ENCODE measurements at places on chromosomes 7 and 10. TPM values are rescaled to one million over a fixed set of nuclear protein-coding genes. Genes with fewer than 3 reads are reported as not detected.
A peak's percentile ranks its signal among the peaks of the same experiment; 100 is the strongest.

GRCh38 chr7:1302936-1303335 lies 70.3 kb downstream of the UNCX start:
- no peak overlapping the region for H3K4me3 ChIP-seq
- H3K27me3 ChIP-seq, result peaks cover 10% of the 10 kb centered on the region
- no peak overlapping the region for H3K27ac ChIP-seq
- no peaks in the 10 kb centered on the region for H3K36me3 ChIP-seq
- DNase-seq, result no peak
- H3K4me1 ChIP-seq, result no peaks in the 10 kb centered on the region

- H3K27me3 ChIP-seq, result peaks cover 35% of the 10 kb centered on the region
- H3K4me3 ChIP-seq, result no peak overlapping the region
- no peak overlapping the region for H3K27ac ChIP-seq
- no peak for DNase-seq
- H3K4me1 ChIP-seq, result peaks cover 6% of the 10 kb centered on the region
- H3K36me3 ChIP-seq, result no peaks in the 10 kb centered on the region
Observed at GRCh38 chr7:33072471-33072870, 9.9 kb upstream of the NT5C3A start.

DNA sequence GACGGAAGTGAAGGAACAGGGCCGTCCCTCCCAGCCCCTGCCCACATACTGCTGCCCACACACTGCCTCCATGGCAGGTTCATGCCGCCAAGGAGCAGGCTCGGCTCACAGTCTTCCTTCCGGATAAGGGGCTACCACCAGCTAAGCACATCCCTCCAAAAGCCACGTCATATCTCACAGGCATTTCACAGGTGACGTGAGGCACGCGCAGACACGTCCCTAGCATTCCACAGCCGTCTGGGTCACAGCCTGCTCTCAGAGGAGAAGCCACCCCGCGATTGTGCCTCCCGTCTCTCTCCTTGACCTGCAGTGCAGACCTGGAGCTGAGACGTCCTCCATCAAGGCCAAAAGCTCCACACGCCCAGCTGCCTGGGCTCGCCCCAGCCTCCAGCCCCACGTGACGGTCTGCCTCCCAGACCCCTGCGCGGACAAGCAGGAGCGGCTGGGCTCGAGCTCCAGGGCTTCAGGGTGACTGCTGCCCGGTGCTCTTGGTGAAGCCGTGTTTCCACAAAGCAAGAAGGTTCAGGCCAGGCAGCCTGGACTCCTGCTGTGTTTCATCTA lies 114.0 kb downstream of the MAD1L1 start:
- no peak overlapping the region for H3K27ac ChIP-seq
- no peaks in the 10 kb centered on the region for H3K27me3 ChIP-seq
- no peak overlapping the region for H3K4me3 ChIP-seq

DNA sequence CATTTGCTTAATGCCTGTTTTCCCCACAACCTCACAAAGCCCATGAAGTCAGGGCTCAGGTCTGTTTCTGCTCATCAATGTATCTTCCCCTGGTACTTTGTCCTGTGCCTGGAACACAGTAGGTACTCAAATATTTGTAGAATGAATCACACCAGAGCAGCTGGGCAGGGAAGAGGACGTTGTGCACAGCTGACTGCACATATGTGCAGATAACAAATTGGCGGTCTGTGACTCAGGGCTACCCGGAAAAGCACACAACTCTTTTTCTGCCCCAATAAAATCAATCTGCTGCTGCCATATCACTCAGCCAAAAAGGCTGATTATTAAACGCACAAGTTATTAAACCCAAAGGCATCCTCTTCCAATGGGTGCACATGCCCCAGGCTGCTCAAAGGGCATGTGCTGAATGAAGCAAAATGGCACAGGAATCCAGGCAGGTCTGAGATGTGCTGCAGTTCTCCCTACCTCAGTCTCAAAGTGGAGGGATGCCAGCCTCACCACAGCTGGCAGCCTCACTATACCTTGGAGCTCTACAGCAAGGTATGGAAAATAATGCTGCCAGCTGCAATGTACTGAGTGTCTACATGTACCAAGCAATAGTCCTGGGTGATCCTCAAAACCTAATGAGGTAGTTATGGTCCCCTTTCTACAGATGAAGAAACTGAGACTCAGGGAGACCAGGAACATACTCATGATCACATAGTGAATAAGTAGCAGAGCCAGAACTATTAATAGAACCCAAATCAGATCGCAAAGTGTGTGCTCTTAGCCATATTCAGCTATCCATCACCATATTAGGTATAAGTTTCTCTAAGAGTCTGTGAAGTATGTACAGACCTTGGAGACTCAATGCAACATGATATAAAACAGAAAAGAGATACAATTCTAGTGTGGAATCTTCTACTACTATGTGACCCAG lies 43.4 kb downstream of the SORBS1 start:
- no peaks in the 10 kb centered on the region for H3K36me3 ChIP-seq
- H3K4me1 ChIP-seq, result no peaks in the 10 kb centered on the region
- H3K4me3 ChIP-seq, result no peak overlapping the region
- no peak for DNase-seq
- H3K27me3 ChIP-seq, result no peaks in the 10 kb centered on the region

DNA sequence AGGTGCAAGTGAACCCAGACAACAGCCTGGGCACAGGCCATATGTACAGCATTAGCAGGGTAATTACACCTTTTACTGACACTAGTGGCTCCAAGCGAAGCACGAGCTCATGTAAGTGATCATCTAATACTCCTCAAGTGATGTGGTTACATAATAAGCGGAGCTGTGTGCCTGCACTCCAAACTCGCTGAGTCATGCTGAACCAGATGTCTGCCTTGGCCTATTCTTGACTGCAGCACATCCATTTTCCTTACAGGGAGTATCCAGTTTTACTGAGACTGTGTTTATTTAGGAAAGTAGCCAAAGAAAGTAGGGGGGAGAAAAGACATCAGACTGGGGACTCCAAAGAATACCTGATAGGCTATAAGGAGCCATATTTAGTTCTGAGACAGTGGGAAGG lies 90.1 kb downstream of the GRM3 start:
- no peak overlapping the region for H3K4me3 ChIP-seq
- no peak for DNase-seq
- no peaks in the 10 kb centered on the region for H3K4me1 ChIP-seq
- H3K27me3 ChIP-seq, result no peaks in the 10 kb centered on the region

- H3K27me3 ChIP-seq, result peaks cover 6% of the 10 kb centered on the region
- no peak for DNase-seq
- H3K4me1 ChIP-seq, result peaks cover 9% of the 10 kb centered on the region
- H3K27ac ChIP-seq, result no peak overlapping the region
Observed at GRCh38 chr10:62866941-62867340, 50.8 kb upstream of the EGR2 start.

- H3K36me3 ChIP-seq, result no peaks in the 10 kb centered on the region
- no peak overlapping the region for H3K4me3 ChIP-seq
- H3K4me1 ChIP-seq, result no peaks in the 10 kb centered on the region
- H3K27me3 ChIP-seq, result no peaks in the 10 kb centered on the region
Observed at GRCh38 chr10:85492684-85493083, 873.9 kb downstream of the GRID1 start.

- no peak for DNase-seq
- H3K27ac ChIP-seq, result no peak overlapping the region
- H3K27me3 ChIP-seq, result no peaks in the 10 kb centered on the region
- no peaks in the 10 kb centered on the region for H3K36me3 ChIP-seq
- H3K4me1 ChIP-seq, result peaks cover 3% of the 10 kb centered on the region
- no peak overlapping the region for H3K4me3 ChIP-seq
Observed at GRCh38 chr7:30206491-30206890, 71.7 kb downstream of the MTURN start.

- no peak overlapping the region for H3K4me3 ChIP-seq
- DNase-seq, result no peak
- no peak overlapping the region for H3K27ac ChIP-seq
Observed at GRCh38 chr7:87047-87446, 105.3 kb upstream of the FAM20C start.

DNA sequence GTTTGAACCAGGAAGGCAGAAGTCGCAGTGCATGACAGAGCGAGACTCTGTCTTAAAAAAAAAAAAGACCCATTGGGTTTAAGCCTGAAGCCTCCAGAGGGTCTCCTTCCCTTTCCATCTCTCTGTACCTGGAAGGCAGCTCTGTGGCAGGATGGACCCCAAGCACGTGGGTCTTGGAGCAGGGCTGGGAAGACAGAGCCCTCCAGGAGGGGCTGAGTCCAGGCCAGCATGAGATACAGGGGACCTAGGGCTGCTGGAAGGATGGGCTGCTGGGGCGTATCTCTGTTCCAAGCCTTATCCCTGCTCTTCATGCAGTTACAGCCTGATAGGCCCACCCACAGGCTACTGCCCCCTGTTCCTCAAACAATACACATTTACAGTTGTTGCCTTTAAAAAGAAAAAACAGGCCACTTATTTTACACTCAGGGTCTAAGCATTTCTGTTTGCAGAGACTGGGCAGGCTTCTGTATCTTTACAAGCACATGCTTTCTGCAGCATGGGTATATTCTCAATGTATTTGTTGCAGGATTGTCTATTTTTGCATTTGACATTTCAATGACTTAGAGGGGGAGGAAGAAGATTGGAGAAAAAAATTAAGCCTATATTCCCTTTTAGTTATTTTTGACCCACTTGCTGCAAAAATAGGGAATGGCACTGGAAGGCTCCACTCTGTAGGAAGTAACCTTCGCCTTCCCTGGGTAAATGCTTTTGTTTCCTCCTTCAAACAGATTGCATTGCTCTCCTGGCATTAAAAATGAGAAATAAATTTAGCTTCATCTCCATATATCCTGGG lies 60.1 kb downstream of the FAM171A1 start:
- DNase-seq, result no peak
- H3K27ac ChIP-seq, result no peak overlapping the region
- peaks cover 5% of the 10 kb centered on the region for H3K27me3 ChIP-seq
- H3K4me3 ChIP-seq, result no peak overlapping the region
- peaks cover 4% of the 10 kb centered on the region for H3K4me1 ChIP-seq

DNA sequence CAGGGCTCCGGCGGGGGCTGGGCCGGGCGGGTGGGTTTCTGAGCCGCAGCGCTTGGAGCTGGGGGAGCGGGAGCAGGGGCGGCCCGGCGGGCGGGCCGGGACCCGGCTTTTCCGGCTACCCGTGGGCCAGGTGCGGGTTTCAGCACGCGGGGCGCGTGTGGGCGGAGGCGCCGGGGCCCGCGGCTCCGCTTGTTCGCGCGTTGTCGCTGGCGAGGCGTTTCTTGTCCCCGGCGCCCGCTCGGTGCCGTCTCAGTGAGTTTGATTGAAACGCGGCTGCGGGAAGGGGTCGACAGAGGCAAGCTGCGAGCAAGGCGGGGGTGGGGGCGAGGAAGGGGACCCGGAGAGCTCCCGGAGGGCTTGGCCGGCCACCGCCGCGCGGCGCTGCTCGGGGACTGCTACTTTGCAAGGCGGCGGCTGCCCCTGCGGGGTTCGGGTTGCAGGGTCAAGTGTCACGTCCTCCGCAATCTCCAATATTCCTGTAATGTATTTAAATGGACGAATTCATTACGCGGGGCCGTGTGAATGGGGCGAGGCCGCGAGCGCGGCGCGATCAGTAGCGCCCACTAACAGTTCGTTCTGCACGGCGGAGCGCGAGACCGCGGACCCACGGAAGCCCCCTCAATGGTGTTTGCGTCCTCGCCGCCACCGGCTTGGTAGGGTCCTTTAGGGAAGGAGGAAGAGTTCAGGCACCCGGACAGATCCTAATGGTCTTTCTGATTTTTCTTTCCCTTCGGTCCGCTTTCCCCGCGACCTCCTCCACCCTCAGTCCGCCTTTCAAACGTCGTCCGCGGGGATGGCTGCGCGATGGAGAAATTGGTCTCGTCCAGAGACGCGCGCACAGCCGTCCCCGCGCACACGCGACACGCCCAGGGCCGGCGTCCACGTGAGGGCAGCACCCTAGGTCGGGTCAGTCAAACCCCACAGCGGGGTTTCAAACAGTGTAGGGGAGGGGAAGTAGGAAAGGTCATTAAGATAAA lies 76.9 kb downstream of the INSIG1 start:
- DNase-seq, result no peak
- H3K4me1 ChIP-seq, result peaks cover 32% of the 10 kb centered on the region
- peak overlapping the region; percentile 67 for H3K4me3 ChIP-seq
- H3K36me3 ChIP-seq, result peaks cover 5% of the 10 kb centered on the region

The EFCAB10 gene
- total RNA-seq, result not detected

The PNLIPRP3 gene
- not detected for total RNA-seq

The OLAH gene
- total RNA-seq, result 0.89 TPM

The PON1 gene
- not detected for total RNA-seq

The CABCOCO1 gene
- not detected for total RNA-seq
